ENCODE measurements at places on chromosomes 16 and 17.
A peak's percentile ranks its signal among the peaks of the same experiment; 100 is the strongest.

DNA sequence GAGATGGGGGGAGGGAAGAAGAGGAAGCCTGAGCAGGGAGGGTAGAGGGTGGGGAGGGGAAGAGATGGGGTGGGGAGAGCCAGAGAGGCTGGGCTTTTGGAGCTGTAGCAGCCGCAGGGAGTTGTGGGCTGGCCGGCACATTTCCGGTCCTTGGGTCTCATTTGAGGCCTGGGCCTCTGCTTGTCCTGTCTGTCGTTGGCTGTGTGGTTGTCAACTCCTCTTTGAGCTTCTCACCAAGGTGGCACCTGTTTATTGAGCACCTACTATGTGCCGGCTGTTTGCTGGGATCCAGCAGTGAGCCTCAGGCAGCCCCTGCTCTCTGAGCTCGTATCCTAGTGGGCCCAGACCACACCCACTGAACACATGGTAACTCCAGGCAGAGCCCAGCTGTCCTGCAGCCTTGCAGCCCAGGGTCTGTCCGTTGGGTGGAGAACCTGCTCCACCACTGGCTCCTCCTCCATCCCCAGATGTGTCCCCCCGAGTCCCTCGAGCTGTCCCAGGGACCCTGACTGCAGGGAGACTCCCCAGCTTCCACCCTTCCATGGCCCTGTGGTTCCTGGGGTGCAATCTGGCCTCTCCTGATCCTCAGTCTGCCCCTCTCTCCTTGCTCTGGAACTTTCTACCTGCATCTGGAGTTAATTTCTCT is 164.9 kb downstream of the IRF8 start:
- no peaks in the 10 kb centered on the region for H3K36me3 ChIP-seq
- H3K27ac ChIP-seq, result no peak overlapping the region
- H3K4me3 ChIP-seq, result no peak overlapping the region
- H3K4me1 ChIP-seq, result no peaks in the 10 kb centered on the region
- no peak for DNase-seq

GRCh38 chr17:74866198-74866835 is 6.5 kb downstream of the FDXR start:
- no peak overlapping the region for H3K4me3 ChIP-seq
- DNase-seq, result no peak
- peaks cover 17% of the 10 kb centered on the region for H3K36me3 ChIP-seq
- peaks cover 7% of the 10 kb centered on the region for H3K4me1 ChIP-seq
- H3K27ac ChIP-seq, result no peak overlapping the region
- peaks cover 4% of the 10 kb centered on the region for H3K27me3 ChIP-seq

- peaks cover 23% of the 10 kb centered on the region for H3K36me3 ChIP-seq
- H3K27me3 ChIP-seq, result no peaks in the 10 kb centered on the region
- H3K4me3 ChIP-seq, result no peak overlapping the region
- H3K4me1 ChIP-seq, result peaks cover 85% of the 10 kb centered on the region
- DNase-seq, result peak; percentile 70
Measured at GRCh38 chr17:76268015-76268749, 3.0 kb downstream of the UBALD2 start.

DNA sequence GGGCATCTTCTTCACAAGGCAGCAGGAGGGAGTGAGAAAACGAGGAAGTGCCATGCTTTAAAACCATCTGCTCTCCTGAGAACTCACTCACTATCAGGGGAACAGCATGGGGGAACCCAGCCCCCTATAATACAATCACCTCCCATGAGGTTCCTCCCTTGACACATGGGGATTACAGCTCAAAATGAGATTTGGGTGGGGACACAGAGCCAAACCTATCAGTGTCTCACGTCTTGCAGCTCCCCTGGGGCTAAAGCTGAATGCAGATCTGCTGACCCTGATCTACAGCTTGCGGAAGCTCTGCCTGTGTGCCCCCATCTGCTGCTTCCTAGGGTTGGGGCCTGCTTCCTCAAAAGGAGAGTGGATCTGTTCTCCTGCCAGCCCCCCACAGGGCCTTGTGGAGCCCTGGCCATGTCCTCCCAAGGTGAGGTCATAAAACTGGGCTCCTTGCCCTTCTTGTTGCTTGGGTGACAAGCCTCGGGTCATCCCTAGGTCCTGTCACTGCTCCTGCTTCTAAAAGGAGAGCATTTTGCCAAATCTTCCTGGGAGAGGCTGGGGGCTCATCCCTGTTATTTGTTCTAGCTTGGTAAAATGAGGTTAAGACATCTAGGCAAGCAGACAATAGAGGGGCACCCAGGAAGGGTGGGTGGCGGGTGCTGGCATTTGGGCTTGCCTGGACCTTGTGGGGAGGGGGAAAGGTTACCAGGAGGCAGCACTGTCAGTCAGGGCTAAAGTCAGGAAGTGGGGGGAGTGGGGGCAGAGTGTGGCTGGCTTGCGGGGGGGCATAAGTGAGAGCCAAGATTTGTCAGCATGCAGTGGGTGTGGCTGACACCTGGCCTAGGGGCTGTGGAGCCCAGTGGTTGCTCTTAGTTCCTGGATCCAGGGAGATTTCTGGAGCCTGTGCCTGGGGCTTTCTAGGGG is 16.0 kb downstream of the KRT33A start:
- H3K36me3 ChIP-seq, result no peaks in the 10 kb centered on the region
- H3K4me3 ChIP-seq, result no peak overlapping the region
- H3K27ac ChIP-seq, result no peak overlapping the region
- DNase-seq, result no peak

DNA sequence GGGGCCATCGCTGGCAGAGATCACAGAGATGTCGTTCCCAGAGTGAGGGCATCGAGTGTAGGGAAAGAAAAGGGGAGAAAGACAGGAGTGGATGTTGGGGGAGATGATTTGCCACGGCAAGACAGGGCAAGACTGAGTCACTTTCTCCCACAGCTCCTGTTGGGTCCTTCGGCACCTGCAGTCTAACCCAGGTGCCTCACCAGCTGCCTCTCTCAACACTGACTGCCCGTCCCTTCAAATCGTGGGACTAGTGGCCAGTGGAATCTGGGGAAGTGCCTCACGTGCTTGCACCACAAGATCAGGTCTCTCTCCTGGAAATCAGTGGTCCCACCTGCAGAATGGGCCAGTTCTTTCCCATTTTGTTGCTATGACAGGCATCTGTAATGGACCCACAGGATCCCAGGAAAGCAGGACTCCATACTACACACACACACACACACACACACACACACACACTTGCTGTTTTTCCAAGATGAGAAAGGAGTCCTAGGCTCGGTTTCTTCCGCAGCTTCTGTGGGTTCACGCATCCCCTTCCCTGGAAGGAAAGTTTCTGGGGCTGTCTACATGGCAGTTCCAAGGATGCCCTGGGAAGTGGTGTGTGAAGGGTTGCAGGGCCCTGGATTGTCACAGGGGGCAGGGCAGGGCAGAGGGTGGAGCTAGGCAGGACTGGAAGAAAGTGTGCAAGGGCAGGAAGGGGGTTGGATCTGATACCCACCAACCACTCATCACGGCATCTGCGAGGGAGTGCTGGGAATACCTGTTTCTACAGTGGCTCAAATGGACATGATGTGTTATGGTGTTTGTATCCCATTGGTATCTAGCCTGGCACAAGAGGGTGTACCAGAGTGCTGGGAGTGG is 10.2 kb upstream of the CBX8 start:
- H3K36me3 ChIP-seq, result no peaks in the 10 kb centered on the region
- H3K27me3 ChIP-seq, result peaks cover 14% of the 10 kb centered on the region
- no peak overlapping the region for H3K27ac ChIP-seq
- H3K4me1 ChIP-seq, result peaks cover 28% of the 10 kb centered on the region

- peak overlapping the region; percentile 47 for H3K27ac ChIP-seq
- no peak overlapping the region for H3K4me3 ChIP-seq
- H3K27me3 ChIP-seq, result no peaks in the 10 kb centered on the region
- no peak for DNase-seq
Measured at GRCh38 chr17:68832109-68832802, 122.9 kb downstream of the ABCA8 start.

DNA sequence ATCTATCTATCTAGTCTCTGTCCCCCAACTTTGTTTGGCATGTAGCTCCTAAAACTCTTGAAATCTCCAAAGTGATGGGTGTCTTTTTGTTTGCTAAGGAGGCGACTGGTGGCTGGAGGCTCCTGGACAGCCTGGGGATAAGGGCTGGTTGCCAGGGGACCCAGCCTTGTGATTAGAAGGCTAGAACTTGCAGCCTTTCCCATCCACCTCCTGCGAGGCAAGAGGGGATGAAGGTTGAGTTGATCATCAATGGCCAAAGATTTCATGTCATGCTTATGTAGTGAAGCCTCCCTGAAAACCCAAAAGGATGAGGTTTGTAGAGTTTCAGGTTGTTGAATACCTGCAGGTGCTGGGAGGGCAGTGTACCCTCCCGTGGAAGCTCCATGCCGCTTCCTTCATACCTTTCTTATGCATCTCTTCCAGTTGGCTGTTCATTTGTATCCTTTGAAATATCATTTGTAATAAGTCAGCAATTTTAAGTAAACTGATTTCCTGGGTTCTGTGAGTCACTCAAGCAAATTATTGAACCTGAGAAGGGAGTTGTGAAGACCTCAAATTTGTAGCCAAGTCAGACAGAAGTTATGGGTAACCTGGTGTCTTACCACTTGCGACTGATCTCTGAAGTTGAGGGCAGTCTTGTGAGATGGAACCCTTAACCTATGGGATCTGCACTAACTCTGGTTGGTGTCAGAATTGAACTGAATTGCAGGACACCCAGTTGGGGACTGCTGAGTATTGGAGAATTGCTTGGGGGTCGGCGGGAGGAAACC is 202.4 kb downstream of the SEC14L1 start:
- H3K27me3 ChIP-seq, result no peaks in the 10 kb centered on the region
- DNase-seq, result no peak
- H3K27ac ChIP-seq, result no peak overlapping the region
- peaks cover 42% of the 10 kb centered on the region for H3K4me1 ChIP-seq

DNA sequence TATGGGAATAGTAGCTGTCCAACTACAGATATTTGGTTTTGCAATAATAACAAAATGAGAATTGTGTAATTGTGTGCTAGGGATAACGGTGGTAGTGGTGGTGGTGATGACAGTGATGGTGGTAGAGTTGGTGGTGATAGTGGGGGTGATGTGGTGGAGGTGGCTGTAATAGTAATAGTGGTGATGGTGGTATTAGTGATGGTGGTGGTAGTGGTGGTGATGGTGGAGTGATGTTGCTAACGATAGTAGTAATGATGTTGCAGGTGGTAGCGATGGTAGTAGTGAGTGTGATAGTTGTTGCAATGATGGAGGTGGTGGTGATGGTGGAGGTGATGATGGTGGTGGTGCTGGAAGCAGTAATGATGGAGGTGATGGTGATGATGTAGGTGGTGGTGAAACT is 94.4 kb downstream of the HS3ST3B1 start:
- H3K4me3 ChIP-seq, result no peak overlapping the region
- no peak for DNase-seq
- no peaks in the 10 kb centered on the region for H3K27me3 ChIP-seq
- no peak overlapping the region for H3K27ac ChIP-seq
- H3K36me3 ChIP-seq, result no peaks in the 10 kb centered on the region

DNA sequence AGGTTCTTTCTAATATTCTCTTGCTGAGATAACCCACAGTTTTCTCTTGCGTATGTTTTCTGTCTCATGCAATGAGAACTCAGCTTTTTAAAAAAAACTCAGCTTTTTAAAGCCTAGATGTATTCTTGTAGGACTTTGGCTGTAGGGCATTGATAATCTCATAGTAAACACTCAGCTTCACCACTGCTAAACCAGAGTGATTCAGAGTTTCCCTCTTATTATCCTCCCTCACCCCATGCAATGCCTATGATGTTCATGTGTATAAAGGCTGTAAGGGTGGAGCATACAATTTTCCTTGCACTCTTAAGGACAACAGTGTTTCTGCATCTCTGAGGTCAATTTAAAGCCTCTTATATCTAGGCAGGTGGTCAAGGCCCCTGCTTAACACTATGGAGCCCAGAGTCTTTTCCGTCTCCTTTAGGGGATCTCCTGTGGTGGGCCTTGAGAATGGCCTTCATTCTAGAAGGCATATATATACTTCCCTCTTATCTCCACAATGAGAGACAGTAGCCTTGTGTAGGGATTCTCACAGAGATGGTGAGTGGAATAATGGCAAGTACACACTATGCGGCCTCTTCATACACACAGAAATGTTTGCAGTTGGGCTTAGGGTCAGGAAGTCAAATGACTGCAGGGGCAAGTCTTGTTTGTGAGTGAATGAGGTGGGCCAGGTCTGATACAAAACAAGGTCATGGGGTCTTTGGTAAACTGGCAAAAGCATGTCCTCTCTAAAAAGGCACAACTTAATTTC is 279.6 kb downstream of the HS3ST3A1 start:
- H3K4me1 ChIP-seq, result no peaks in the 10 kb centered on the region
- no peaks in the 10 kb centered on the region for H3K36me3 ChIP-seq
- no peak overlapping the region for H3K27ac ChIP-seq
- no peak for DNase-seq
- H3K4me3 ChIP-seq, result no peak overlapping the region
- H3K27me3 ChIP-seq, result no peaks in the 10 kb centered on the region

- peak overlapping the region; percentile 90 for H3K27ac ChIP-seq
- peaks cover 22% of the 10 kb centered on the region for H3K36me3 ChIP-seq
- no peak overlapping the region for H3K4me3 ChIP-seq
- H3K27me3 ChIP-seq, result no peaks in the 10 kb centered on the region
- H3K4me1 ChIP-seq, result peaks cover 36% of the 10 kb centered on the region
Measured at GRCh38 chr17:45020354-45021138, 30.9 kb downstream of the DCAKD start.

- no peaks in the 10 kb centered on the region for H3K27me3 ChIP-seq
- H3K4me1 ChIP-seq, result no peaks in the 10 kb centered on the region
- no peak overlapping the region for H3K4me3 ChIP-seq
- no peak for DNase-seq
- H3K27ac ChIP-seq, result no peak overlapping the region
- H3K36me3 ChIP-seq, result no peaks in the 10 kb centered on the region
Measured at GRCh38 chr17:44633998-44634397, 22.3 kb upstream of the MEIOC start.

DNA sequence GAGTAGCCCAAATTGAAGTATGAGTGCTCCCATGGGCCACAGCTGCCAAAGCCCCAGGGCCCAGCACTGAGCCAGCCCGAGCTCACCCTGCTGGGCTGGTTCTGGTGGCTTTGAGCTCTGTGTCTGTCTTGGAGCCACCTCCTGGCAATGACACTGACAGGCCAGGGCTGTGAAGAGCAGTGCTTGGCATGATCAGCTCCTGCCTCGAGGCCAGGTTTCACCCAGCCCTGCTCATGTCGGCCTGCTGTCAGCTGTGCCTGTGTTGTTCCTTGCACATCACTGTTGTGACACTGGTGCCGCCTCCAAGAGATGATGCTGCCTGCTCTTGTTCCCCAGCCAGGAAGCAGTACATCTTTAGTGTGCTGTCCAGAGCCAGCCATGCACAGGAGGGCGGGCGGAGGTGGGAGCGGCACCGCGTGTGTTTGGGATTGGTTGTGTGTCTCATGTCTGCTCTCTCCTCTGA is 26.0 kb downstream of the PLD6 start:
- H3K27me3 ChIP-seq, result no peaks in the 10 kb centered on the region
- no peak for DNase-seq
- peaks cover 3% of the 10 kb centered on the region for H3K4me1 ChIP-seq
- no peak overlapping the region for H3K4me3 ChIP-seq
